ENCODE measurements at places on chromosomes 16 and 17.

DNA sequence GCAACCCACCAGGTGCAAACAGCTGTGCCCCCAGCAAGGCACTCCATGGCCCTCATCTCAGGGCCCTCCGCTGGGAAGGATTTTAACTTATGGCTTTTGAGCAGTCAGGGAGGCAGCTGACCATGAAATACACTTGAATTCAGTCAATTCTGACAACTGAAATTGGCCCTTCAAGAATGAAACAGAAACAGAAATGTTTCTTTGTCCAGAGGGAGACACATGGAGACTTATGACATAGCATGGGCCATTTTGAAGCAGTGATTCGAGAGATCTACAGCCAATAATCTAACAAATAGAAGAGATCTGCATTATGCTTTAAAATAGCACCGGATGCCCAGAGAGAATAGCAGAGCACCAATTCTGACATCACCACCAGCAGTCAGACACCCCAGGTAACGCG lies 7.5 kb downstream of the CACNG1 start:
- DNase-seq, result no peak

DNA sequence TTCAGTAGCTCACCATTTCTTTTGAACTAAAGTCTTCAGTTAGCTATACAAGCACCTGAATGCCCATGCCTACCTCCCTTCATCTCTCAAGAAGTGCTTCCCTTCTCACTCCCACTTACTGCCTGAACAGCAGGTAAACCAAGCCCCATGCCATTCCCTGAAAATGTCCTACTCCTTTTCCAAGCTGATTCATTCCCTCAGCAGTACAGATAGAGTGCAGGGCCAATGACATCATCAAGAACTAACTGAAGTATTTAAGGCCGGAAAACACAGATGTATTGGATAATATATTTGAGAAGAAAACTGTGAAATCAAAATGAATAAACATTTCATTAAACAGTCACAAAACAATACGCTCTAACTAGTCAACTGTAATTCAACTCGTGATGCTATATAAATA lies 478.8 kb upstream of the CDH11 start:
- no peak for DNase-seq

GRCh38 chr16:1211451-1212268 lies 13.4 kb downstream of the TPSG1 start:
- DNase-seq, result no peak

- DNase-seq, result no peak
Measured at GRCh38 chr17:68792042-68792685, 163.0 kb downstream of the ABCA8 start.

DNA sequence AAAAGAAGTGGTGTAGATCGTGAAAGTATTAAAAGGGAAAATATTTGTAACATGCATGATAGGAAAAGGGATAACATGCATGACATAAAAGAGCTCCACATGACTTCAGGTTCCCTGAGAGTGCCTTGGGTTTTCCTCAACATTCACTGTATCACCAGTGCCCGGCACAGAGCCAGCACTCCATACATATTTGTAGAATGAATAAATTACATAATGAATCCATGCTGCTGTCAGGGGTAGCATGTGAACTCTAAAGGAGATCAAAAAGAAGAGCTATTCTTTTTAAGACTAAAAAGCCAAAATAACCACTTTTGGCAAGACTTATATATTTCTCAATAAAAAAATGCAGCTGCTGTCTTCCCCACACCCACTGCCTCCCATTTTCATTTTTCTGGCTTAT lies 2.7 kb upstream of the ZNF594 start:
- no peak for DNase-seq

Measured in NCI-H1417 treated with DMSO at 0.1 percent for 48 hours (cell line).